HTR-8/SVneo (cell line): ENCODE measurements at places on chromosomes 4 and X.

DNA sequence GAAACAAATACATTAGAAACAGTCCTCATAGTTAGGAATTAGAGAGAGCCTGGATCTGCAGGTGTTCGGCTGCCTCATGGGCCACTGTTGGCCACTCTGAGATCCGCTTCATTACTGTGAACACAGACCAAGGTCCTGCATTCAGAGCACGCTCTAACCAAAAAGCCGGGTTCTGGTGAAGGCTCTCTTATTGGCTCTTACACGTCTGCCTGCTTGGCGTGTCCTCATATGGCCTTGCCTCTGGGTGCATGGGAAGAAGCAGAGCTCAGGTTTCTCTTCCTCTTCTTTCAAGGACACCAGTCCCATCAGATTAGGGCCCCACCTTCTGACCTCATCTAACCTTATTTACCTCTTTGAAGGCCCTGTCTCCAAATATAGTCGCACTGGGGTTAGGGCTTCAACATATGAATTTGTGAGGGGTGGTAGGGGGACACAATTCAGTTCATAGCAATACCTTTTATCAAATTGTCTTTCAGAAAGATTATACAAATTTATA is 37.1 kb upstream of the ELF2 start:
- DNase-seq, result no peak

DNA sequence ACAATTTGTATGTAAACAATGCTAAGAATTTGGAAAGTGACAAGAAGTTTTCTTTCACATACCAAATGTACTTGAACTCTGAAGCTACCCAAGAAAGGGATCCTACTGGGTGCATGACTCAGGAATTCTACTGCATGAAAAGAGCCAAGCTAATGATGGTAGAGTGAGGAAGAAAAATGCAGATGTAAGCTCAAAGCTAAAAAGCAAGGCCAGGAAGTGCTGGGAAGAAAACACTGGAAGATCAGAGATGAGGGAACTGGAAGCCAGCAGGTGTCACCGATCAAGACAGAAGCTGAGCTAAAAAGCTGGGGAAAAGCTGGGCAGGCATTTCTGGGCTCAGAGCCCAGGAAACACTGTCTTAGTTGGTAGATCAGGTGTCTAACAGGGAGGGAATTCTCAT is 449.1 kb downstream of the NKX6-1 start:
- no peak for DNase-seq

GRCh38 chr4:125045311-125045710 is 269.4 kb upstream of the FAT4 start:
- DNase-seq, result no peak

DNA sequence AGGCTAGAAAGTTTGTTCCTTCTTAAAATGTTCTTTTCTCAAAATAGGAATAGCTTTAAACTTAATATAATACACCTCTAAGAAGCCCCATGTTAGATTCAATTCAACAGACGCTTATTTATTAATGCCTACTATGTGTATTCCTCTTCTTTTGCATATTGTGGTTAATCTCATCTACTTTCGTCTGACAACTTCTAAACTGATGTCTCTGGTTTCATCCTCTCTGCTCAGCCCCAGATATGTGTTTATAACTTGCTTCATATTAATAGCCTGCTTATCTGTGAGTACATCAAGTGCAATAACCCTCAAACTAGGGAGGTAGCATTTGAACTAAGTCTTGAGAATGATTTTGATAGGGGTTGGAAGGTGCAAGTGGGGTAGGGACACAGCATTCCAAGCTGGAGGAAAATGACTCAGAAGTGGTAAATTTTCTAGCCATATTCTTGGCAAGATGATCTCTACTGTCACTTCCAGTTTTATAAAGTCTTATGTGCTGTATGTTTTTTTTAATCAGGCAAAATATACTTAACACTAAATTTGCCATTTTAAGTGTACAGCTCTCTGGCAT is 37.0 kb downstream of the STK26 start:
- DNase-seq, result no peak

DNA sequence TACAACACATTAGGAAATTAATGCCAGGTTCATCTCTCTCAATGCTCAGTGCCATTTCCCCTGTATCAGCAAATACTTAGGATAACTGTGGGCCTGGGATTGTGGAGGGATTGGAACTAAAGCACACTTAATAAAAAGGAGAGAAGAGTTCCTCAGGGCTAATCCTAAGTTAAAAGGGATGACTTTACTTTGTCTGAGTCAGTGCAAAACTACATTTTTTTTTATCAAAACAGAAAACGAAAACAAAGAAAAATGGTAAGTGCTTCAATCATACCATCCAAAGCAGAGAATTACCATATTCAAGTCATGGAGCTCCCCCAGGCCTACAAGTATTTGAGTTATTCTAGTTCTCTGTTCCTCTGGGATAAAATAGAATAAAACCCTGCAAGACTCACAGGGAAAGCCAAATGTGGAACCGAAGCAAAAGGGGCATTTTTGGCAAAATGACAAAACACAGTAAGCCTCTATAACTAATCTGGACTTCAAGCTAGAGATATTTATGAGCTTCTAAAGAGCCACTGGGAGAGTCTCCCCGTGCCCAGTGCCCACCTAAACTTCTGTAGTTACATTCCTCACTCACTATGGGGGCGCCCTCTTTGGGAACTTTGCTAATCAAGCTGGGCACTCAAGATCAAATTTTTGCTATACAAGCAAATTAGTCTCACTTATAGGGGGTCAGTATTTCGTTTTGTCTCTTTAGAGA is 53.4 kb downstream of the PALLD start:
- DNase-seq, result no peak
